ENCODE measurements at places on chromosomes 13 and 19. TPM values are rescaled to one million over a fixed set of nuclear protein-coding genes. Genes with fewer than 3 reads are reported as not detected.

GALP gene
- not detected for total RNA-seq

OR4F17 gene
- total RNA-seq: not detected

CEACAM1 gene
- total RNA-seq: 2.0 TPM

C19orf81 gene
- total RNA-seq: not detected

NALCN gene
- not detected for total RNA-seq

ATP5F1D gene
- total RNA-seq: 92.6 TPM

TLE6 gene
- not detected for total RNA-seq

CNN1 gene
- not detected for total RNA-seq

RNF225 gene
- total RNA-seq: not detected

TNNI3 gene
- not detected for total RNA-seq

IZUMO2 gene
- total RNA-seq: not detected

RPS16 gene
- total RNA-seq: 4,625 TPM

WTIP gene
- 0.17 TPM for total RNA-seq

CLIP3 gene
- 0.47 TPM for total RNA-seq

SLC46A3 gene
- total RNA-seq: 6.3 TPM

CPB2 gene
- total RNA-seq: not detected

FBXO27 gene
- 0.11 TPM for total RNA-seq

FCER2 gene
- total RNA-seq: not detected

B3GNT3 gene
- 0.39 TPM for total RNA-seq

SIGLEC5 gene
- not detected for total RNA-seq

EXOC3L2 gene
- total RNA-seq: not detected

MTUS2 gene
- total RNA-seq: 0.81 TPM

ODAD3 gene
- not detected for total RNA-seq

EBI3 gene
- not detected for total RNA-seq

KLK14 gene
- 0.22 TPM for total RNA-seq

TNFSF9 gene
- 1.8 TPM for total RNA-seq

HSPBP1 gene
- total RNA-seq: 15.1 TPM

ARL11 gene
- 0.11 TPM for total RNA-seq

ZNF791 gene
- 103 TPM for total RNA-seq

ZNF20 gene
- total RNA-seq: 1.0 TPM

DBP gene
- total RNA-seq: 55.6 TPM

VSIG10L gene
- 0.14 TPM for total RNA-seq

CEBPA gene
- 0.84 TPM for total RNA-seq

LIM2 gene
- not detected for total RNA-seq

ITGBL1 gene
- total RNA-seq: not detected

ATCAY gene
- not detected for total RNA-seq

SMIM44 gene
- not detected for total RNA-seq

URAD gene
- not detected for total RNA-seq

IGSF23 gene
- total RNA-seq: not detected

ZNF28 gene
- 5.4 TPM for total RNA-seq

MCEMP1 gene
- total RNA-seq: 0.38 TPM

ADM5 gene
- total RNA-seq: 2.5 TPM

PNPLA6 gene
- 62.0 TPM for total RNA-seq

TTC9B gene
- total RNA-seq: not detected

KCNN4 gene
- total RNA-seq: 10.4 TPM

EDDM13 gene
- not detected for total RNA-seq

ZNF93 gene
- 4.4 TPM for total RNA-seq

CADM4 gene
- total RNA-seq: 0.36 TPM

WDR62 gene
- 2.0 TPM for total RNA-seq

UGGT2 gene
- not detected for total RNA-seq

PRKACA gene
- total RNA-seq: 29.8 TPM

KIR2DL3 gene
- not detected for total RNA-seq

Data from CD4-positive, alpha-beta T cell (primary cell).